ENCODE measurements at places on chromosomes 3 and 15.

DNA sequence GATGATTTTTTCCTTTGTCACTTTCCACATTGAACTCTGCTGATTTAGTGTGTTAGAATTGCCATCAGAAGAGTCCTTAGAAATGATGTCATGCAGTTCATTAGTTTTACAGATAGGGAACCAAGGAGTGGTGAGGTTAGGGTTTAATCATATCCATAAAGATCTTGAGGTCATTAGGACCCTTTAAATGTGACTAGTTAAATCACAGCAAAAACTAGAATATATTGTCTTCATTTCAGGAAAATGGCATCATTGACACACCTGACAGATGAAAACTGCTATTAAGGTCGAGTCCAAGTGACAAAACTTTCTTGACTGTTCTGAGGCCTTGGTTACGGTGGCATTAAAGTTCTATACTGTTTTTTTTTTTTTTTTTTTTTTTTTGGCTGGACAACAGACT is 50.5 kb downstream of the MBNL1 start:
- DNase-seq: no peak

DNA sequence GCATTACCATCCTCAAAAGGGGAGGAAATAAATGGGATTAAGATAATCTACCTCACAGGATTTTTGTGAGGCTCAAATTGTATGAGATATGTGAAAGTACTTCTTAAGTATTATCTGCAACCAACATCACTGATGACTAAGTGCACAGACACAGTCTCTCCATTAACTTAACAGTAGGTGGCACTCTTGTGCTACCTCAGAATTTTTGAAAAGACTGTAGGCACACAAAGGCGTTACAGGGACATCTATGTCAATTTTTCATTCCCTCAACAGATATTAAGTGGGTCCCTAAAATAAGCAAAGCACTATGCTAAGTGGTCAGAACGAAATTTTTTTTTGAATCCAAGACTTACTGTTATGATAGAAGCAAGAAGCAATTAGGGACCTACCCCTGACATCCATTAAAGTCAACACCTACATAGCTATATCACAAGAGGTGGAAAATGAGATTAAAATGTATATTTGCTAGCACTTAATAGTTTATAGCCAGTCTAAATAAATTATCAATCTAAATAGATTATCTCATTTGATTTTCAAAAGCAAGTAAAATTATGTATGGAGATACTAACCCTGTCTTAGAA is 52.9 kb downstream of the RYK start:
- DNase-seq: peak; percentile 57

GRCh38 chr15:93670931-93671330 is 560.4 kb upstream of the MCTP2 start:
- no peak for DNase-seq

DNA sequence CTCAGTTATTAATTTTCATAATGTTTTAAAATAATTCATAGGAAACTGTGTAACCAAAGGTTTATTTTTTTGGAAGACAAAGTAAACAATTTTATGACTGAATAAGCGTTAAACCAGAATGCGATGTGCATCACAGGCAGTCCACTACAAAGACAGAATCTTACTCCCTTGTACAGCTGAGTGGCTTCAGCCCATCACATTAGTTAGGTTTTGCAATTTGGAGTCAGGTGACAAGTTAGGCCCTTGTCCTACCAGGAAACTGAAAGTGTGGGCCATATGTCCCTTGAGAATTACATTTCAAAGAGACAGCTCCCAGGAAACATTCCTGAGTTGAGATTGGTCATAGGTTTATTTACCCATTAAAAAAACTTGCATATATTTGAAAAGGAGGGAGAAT is 156.3 kb downstream of the MEX3B start:
- no peak for DNase-seq

- DNase-seq: no peak
These were observed at the start of gene DNASE1L3 for GRCh38 chr3:58210761-58211460. DNASE1L3 (minus strand) TSS chr3:58210972; CDS start chr3:58210906, 66 bp downstream.

DNA sequence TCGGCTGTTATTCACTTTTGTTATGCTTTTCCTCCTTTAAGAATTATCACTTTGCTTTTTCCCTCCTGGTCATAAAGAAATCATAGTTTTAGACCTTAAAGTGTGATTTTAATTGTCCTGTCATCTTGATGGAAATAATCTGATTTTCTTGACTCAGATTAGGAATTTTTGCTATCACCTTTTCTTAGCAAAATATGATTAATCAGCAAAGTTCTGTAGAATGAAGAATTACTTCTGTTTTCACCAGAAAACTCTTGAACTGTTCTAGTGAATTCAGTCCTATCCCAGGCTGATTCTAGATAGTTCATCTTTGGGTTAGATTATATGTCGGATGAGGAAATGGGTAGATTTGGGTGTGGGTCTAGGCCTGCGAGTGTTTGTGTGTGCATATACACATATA is 12.2 kb downstream of the CMSS1 start:
- no peak for DNase-seq

DNA sequence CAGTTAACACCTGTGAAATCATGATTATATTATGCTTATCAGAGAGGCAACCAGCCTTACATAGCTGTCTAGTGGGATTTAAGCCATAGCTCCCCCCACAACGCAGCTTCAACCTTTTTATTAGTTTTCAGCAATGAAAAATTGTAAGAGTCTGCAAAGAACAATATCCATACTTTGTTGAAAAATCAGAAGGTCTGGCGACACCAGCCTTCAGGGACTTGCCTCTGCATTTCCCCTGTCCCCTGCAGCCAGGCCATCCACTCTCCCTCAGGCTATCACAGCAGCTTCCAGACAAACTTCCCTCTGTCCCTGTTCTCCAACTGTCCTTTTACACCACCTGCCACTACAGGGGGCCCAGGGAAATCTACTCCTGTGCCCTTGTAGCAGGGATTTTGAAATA is 59.9 kb downstream of the SSUH2 start:
- DNase-seq: no peak

- DNase-seq: no peak
These were observed 161.8 kb downstream of the SNRK start for GRCh38 chr3:43448098-43448497.

DNA sequence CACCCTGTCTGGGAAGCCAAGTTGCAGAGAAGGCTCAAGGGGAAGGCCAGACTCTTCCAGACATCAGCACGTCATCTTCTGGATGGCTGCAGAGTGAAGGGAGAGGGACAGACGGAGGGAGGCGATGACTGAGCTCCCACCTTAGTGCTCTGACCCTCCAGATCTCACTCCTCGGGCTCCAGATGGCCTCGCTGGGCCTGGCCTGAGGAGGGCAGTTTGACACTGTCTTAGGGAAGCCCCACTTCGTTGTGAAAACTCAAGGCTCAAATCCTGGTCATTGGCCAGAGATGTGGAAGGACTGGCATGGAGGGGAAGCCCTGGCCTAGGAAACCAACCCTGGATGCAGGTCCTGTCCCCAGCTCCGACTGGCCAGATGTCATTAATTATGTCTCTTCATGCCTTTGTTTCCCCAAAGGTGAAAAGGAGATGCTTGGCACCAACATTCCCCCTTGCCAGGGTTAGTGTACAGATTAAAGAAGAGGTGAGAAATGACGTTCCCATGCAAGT is 70.4 kb downstream of the ADCY5 start:
- no peak for DNase-seq

GRCh38 chr15:100959066-100960050 is 40.2 kb downstream of the LRRK1 start:
- DNase-seq: peak; percentile 53

DNA sequence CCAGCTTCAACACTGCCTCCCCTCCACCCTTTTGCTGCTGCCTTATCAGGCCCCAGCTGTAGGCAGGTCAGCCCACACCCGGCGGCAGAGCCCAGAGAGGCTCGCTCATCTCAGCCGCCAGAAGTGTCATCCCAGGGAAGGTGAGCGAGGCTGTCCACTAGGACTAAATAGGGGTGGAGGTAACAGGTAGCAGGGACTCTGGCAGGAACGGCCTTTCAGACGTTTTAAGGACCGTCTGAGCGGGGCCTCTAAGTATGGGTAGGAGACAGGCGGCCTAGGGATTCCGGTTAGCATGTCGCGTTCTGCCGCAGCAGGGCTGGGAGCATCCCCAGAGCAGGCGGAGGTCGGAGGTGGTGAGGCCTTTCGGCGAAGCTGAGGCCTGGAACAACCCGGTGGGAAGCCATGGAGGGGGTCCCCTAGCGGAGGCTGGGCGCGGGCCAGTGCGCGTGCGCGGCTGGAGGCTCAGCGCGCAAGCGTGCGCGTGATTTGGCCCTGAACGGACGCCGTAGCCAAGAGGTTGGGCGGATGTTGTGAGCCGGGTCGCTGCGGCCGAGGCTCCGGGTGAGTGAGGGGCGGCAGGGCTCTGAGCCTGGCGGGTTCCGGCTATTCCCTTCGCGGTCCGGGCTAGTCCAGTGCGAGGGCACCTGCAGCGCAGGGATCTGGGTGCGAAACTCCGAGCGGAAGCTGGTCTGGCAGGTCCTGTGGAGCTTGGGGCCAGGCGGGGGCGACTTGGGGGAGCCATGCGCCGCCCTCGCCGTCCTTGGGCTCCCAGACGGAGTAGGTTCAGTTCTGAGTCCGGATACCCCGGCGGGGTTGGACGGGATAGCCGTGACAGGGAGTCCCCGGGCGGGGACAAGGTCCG is at the start of the genes MST1 and RNF123:
TSS of gene MST1 (minus strand) at position 429 of the 862 bp plus-strand sequence. CDS start 783 bp downstream, outside the sequence.
TSS of gene RNF123 (plus strand) at position 512 of the 862 bp plus-strand sequence. CDS start 1,609 bp downstream, outside the sequence.
- peak; percentile 97 for DNase-seq

DNA sequence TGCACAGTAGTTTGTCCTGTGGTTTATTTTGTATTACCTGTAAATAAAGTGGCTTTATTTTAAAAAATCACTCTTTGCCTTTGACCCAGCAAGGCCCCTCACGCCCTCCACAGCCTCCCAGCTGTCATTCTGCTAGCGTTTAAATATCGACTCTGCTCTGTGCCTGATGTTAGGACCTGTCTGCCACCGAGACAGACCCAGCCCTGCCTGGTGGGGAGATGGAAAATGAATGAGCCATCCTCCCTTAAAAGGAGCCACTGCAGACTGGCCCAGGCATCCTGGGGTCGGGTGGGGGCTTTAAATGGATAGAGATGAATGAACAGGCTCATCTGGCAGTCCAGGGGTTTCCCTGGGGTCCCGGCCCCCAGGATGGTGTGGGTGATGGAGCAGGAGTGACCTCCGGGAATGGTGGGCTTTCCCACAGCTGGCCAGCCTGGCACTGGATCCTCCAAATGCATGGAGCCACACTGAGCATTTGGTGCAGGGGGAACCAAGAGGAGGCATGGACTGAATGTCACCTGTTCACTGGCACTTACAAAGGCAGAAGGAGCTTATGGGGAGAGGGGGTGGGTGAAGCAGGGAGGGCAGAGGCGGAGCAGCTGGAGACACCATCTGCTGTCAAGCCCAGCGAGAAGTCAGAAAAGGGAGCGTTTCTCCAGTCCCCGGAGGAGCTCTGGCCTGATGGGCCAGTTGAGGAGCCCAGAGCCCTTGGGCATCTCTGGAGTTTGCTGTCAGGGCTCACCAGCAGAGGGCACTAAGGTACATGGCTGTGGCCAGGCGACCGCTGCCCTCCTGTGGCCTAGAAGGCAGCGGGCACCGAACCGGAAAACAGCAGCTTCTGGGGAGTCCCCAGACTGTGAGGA is 11.9 kb downstream of the GRM2 start:
- DNase-seq: peak; percentile 94

- DNase-seq: no peak
These were observed 19.0 kb downstream of the ARNT2 start for GRCh38 chr15:80423215-80423614.

DNA sequence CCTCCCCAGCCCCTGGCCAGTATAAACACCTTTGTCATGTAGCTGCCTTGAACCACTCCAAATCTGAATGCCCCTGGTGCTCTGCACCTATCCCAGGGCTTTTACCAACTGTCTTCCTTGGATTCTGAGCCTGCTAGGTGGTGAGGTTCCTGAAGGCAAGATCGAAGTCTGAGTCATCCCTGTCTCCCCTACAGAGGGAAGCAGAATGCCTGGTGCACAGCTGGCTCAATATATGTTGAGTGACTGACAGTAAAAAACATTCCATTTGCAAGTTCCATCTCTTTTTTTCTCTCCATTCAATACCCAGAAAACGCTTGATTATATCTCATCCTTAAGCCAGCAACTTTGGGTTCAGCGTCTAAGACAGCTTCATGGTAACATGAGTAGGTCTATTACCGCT is 24.7 kb downstream of the SLC24A1 start:
- DNase-seq: no peak

DNA sequence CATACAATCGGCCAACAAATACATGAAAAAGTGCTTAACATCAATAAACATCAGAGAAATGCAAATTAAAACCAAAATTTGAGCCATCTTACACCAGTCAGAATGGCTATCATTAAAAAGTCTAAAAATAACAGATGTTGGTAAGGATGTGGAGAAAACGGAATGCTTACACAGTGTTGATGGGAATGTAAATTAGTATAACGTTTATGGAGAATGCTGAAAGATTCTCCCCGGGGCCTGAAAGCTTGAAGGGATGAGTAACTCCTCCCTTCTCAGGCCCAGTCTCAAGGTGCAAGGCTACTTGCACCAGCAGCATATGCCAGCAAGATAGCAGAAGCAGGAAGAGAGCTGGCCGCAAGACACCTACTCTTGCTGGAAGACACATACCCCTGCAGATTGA is 123.7 kb upstream of the NLGN1 start:
- no peak for DNase-seq

Measured in suppressor macrophage treated with lipopolysaccharide for 1 hour (primary cell).